Stimulated activated CD8-positive, alpha-beta memory T cell treated with anti-CD3 and anti-CD28 coated beads, Interleukin-4, amount 100 ng/mL, for 1 hour (primary cell): ENCODE measurements at places on chromosomes 6 and 20.

DNA sequence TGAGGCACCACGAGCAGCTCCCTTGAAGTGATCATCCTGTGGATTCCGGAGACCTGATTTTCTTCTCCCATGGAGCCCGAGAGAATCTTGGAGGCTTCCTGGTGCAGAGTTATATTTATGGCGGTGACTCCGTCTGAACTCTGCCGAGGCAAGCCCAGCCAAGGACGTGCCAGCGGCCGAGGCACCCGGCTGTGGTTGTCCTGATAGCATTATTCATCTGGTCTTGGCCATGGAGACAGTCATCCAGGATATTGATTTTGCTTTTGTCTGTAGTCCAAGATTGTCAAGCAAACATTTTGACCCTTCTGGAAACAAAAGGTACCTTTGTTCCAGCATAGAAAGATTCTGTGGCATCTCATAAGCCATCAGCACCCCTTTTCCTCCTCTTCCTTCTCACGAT, 163.3 kb downstream of the SCML4 start:
- DNase-seq: no peak

DNA sequence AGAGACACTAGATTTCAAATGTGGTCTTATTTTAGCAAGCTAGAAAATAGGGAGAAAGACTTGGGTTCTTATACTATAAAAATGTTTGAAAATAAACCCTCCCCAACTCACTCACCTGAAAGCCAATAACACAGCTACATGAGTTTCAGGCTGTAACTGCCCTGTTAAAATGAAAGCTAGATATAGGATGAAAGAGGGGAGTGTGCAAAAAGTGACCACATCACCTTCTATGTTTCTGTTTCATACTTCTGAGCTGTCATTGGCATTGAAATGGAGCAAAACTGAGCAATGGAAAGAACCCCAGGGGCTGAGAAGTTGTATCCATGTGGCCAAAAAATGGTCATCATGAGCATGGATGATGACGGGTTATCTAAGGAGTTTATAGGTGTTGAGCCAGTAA, 148.1 kb upstream of the TENT5A start:
- no peak for DNase-seq

GRCh38 chr6:27874016-27874415, 38.2 kb downstream of the OR2B2 start:
- no peak for DNase-seq

- no peak for DNase-seq
Measured at GRCh38 chr20:40575851-40576250, 113.2 kb downstream of the MAFB start.

DNA sequence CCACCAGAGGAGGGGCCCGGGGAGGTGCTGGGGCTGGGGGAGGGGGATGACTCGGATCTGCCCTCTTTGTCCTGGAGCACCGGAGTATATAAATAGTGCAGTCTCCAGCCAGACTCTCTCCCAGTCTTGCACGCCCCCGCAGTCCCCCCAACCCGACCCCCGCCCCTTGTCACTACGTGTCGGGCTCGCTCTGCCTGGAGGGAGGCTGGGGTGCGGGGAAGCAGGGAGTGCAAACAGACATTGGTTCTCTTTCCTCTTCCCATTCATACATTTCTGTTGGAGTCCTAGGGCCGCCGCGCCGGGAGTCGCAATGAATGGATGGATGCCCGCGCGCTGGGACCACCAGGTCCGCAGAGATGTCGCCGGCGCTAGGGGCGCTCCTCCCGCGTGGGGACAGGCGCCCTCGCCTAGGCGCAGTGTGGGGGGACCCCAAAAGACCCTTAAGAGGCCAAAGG, 179.3 kb downstream of the TBXT start:
- DNase-seq: no peak

DNA sequence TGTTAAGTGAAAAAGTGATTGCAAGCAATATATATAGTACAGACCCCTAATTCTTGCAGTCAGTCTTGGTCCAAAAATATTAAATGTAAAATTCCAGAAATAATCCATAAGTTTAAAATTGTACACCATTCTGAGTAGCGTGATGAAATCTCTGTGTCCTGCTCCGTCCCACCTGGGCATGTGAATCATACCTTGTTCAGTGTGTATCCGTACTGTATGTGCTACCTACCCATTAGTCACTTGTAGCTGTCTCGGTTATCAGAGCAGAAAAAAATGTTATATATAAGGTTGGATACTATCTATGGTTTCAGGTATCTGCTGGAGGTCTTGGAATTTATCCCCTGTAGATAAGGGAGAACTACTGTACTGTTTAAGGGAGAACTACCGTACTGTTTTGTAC, 16.3 kb downstream of the IRAK1BP1 start:
- DNase-seq: no peak

GRCh38 chr6:97726378-97726777, 443.4 kb upstream of the MMS22L start:
- DNase-seq: no peak

- no peak for DNase-seq
Measured at GRCh38 chr6:155340464-155341129, 26.3 kb upstream of the TFB1M start.

DNA sequence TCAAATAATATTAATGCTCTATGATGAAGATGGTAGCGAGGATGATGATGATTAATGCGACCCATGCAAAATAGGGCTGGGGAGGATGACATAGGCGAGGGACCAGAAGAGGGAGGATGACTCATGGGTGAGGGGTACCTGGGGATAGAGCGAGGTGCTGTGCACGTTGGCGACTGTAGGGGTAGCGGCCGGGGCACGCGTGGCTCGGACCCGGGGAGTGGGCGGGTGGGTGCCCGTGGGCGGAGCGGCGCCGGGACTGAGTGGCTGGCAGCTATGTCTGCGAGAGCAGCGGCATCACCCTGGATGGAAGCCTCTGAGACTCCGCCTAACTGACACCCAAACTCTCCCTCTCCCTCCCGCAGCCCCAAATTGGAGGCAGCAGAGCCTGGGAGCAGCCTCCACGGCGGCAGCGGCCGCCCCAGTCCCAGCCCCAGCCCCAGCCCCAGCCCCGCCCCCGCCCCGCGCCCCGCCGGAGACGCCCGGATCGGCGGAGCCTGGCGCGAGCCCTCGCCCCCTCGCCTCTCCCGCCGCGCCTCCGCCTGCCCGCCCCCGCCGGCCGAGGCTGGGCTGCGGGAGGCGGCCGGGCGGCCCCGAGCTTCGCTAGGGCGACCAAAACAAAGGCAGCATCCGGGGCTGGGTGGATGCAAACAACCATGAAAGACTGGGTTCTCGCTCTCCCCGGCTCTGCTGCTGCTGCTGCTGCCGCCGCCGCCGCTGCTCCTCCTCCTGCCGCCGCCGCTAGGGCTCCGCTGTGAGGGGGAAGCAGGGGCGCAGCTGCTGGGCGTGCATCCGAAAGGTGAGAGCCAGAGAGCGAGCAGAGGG, at the start of gene RIMS1:
Gene RIMS1 (plus strand): TSS at position 367 of the 822 bp plus-strand sequence. CDS start 474 bp downstream, outside the sequence.
- no peak for DNase-seq

DNA sequence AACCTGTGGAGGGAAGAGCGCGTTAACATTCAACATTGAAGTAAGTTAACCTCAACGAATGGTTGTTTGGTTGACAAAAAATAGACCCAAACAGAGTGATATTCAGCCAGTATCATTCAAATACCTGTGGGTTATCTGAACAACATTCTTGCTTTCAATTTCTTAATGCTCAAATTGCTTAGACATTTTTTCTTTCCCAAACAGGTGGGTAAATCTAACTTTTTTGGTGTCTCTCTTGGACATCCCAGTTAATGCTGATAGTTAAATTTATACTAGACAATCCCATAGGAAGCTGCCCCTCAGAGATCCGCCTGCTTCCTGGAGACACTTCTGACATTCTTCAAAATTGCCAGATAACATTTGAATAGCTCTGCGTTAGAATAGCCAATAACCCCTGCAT, 14.1 kb upstream of the PFDN4 start:
- no peak for DNase-seq

DNA sequence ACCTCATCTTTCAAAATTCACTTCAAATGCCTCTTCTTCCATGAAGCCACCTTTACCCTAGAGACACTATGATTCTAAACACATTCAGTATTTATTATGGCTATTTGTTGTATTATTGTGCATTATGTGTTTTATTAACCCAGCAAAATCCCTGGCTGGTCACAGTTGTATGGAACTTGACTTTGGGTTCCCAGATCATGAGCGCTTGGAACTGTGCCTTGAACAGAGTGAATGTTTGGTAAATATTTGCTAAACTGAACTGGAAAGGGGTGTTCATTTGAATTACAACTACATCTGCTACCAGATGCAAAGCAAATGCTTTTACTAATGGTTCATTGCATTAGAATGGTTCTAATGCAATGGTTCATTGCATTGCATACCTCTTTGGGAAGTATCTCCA, 259.8 kb downstream of the PKHD1 start:
- DNase-seq: no peak

- DNase-seq: no peak
Measured at GRCh38 chr6:56144538-56145324, 102.6 kb downstream of the COL21A1 start.

DNA sequence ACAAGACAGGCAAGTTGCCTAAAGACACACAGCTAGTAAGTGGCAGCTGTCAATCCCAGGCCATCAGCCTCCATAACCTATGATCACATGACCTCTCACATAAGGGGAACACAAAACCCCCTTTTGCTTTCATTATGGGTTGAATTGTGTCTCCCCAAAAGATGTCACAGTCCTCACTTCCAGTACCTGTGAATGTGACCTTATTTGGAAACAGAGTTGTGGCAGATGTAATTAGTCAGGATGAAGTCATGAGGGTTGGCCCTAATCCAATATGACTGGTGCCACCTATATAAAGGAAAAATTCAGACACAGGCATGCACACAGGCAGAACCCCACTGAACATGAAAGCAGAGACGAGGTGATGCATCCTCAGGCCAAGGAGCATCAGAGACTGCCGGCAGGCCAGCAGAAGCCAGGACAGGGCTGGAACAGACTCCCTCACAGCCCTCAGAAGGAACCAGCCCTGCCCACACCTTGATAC, 33.6 kb downstream of the GFOD1 start:
- no peak for DNase-seq

DNA sequence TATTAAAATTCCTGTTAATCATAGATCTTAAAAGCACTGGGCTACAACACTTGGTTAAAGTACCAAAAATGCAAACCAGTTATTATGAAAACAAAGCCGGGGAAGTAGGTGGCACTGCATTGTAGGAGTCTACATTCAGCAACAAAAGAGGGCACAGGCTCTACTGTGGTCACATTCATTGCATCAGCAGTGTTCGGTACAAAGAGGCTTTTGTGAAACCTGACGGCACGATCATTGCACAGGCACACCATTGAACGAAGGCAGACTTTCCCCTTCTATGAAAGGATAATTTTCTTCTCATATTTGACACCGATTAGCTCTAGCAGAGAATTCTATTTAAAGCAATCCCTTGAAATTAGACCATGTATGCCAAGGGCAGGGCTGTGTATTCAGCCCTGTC, 44.6 kb upstream of the AGPAT4 start:
- DNase-seq: no peak

DNA sequence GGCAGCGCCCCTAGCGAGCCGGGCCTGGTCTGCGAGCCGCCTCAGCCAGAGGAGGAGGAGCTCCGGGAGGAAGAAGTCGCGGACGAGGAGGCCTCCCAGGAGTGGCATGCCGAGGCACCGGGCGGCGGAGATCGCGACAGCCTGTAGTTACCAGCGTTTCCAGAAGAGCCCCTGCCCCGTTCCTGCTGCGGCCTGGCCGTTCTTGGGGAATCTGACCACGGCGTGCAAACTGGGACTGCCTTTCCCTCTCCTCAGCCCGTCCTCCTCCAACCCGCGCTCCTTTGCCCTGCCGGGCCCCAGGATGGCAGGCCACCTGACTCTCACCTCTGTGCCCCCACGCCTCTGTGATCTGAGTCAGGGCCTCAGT, 802 bp downstream of the HDGFL1 start:
- no peak for DNase-seq

GRCh38 chr6:25816252-25816651, 15.6 kb downstream of the SLC17A1 start:
- DNase-seq: no peak

DNA sequence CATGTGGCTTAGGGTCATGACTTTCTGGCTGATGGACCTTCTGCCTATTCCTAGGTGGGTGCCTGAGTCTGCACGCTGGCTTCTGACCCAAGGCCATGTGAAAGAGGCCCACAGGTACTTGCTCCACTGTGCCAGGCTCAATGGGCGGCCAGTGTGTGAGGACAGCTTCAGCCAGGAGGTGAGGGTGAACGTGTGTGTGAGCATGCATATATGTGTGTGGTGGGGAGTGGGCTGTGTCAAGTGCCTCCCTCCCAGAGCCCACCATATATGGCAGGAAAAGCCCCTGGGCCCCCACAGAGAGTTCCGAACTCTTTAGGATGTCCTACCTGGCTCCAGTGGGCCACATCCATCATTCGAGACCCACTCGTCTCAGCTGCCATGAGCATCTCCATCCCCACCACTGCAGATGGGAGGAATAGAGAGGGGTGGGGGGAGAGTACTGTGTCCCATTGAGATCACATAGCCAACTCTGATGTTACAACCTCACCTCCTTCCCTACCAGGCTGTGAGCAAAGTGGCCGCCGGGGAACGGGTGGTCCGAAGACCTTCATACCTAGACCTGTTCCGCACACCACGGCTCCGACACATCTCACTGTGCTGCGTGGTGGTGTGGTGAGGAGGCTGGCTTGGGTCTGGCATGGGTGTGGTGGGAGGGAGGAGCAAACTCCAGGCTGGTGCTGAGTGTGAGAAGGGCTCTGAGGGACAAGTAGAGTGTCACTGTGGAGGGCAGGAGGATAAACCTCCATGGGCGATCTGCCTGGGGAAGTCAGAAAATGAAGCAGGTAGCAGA, 3.2 kb downstream of the SLC22A7 start:
- no peak for DNase-seq

GRCh38 chr6:7328243-7328642, 15.2 kb upstream of the SSR1 start:
- DNase-seq: no peak

DNA sequence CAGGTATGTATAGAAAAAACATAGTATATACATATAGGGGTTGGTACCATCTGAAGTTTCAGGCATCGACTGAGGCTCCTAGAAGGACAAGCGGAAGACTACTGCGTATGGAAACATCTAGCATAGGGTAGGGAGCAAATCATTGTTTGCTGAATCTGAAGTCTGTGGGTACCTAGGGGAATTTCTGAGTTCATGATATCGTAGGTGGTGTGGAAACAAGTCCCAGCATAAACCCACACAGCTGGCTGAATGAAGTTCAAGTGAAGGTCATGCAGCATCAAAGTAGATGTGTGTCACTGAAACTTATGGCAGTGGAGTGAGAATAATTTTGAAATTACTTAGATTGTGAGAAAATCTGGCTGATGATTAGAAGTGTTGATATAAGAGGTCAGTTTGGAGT, 39.4 kb downstream of the MAP7 start:
- DNase-seq: no peak

GRCh38 chr6:137001299-137001976, 43.3 kb downstream of the IL20RA start:
- no peak for DNase-seq

DNA sequence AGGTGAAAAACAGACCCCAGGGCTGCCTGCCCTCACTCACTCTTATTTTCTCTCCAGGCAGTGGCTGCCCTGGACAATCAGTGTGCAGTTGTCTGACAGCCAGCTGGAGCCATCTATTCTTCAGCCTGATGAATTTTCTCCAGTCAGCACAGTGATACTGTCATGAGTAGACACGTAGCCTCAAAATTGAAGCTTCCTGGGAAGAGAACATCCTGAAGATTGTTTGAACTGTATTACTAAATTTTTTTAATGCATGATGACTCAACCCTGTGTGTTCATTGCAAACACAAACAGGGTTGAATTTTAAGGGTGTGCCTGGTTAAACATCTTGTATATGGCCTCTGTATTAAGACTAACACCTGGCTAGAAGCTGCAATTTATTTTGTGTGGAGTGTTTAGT, 49.8 kb upstream of the STXBP5 start:
- no peak for DNase-seq
